AG04449 (cell line): ENCODE measurements at places on chromosomes 12 and 14.
A peak's percentile ranks its signal among the peaks of the same experiment; 100 is the strongest.

DNA sequence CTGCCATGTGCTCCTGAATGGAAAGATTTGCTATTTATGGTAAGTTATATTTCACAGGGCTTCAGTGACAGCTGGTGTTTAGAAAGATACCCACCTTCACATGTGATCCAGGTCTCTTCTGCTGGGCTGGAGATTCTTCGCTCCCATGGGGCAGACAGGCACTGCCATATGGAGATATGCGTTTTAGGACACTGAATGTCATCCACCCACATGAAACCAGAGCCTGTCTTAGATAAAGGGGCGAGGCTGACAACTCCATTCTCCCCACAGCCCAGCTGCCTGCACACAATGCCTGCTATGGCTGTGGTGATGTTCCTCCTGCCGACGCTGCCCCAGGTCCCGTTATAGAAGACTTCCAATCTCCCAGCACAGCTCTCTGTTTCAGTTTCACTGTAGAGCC, 69.4 kb downstream of the ACSM4 start:
- no peak for DNase-seq

- DNase-seq = no peak
Observed at GRCh38 chr12:84077679-84078078, 834.9 kb downstream of the SLC6A15 start.

- DNase-seq = no peak
Observed at GRCh38 chr14:67461996-67462395, 26.5 kb downstream of the TMEM229B start.

- no peak for DNase-seq
Observed at GRCh38 chr14:101248840-101249675, 312.2 kb upstream of the DIO3 start.

GRCh38 chr14:94571950-94572349, 9.3 kb upstream of the SERPINA5 start:
- DNase-seq = peak; percentile 24

DNA sequence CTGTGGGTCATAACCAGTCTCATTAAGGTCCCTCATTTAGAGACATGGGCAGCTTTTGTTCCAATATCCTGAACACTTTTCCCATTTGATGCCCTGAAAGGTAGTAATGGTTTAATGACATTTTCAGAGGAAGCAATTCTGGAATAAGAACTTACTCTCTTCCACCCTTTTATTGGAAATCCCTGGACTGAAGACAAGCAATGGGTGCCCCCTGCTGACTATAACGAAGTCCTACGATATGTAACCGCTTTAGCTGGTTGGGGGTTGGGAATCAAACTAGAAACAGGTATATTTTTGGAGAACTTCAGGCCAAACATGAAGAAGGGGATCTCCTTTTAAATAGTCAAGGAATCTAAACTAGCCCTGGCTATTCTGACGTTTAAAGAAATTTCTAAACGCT, 20.5 kb downstream of the SARNP start:
- DNase-seq = no peak

DNA sequence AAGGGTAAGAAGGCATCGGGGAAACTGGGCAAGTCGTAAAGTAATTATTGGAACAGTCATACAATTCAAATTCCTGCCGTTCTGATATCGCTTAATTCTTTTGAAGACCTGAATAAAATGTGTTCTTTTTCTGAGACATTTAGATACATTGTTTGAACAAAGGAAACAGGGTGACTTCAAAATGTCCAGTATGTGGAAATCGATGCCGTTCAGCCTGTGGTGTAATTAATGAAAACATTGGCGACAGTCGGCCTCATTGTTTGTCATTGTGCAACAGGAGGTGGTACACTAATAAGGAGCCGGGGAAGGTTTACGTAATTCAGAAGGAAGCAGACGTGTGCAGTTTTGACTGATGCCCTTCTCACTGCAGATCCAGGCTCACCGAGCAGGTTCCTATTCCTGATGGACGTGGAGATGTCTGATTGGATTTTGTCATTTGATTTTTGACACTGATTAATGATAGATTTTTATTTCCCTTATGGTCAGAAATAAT, 92.7 kb downstream of the BORCS5 start:
- DNase-seq = no peak

DNA sequence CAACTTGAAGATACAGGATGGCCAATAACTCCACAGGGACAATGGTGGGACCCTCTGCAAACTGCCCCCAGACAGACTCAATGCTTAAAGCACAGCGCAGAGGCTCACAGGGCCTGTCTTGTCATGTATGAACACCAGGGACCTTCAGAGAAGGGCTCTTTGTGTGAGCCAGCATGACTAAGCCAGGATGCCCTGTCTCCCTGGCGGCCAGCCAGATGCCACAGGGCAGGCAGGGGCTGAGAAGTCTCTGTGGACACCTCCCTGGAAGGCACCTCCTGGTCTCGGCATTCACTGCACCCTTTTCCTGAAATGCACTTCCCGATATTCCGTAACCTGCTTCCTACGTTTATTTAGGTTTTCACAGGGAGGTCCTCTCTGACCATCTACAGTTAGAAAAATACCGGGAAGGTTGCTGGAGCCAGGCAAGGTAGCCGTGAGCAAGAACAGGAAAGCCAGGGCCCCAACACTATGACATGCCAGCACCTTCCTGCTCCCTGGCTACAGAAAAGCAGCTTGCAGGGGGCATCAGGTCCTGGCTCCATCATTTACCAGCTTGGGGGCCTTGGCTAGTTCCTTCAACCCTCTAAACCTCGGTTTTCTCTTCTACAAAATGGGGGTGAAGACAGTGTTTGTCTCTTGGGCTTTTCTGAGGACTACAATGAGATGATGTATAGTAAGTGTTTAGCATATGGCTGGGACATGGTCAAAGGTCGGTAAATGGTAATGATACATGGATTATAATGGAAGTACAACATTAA, 65.0 kb downstream of the PITPNM2 start:
- no peak for DNase-seq

GRCh38 chr12:48009471-48009870, 5.2 kb upstream of the COL2A1 start:
- DNase-seq = no peak

DNA sequence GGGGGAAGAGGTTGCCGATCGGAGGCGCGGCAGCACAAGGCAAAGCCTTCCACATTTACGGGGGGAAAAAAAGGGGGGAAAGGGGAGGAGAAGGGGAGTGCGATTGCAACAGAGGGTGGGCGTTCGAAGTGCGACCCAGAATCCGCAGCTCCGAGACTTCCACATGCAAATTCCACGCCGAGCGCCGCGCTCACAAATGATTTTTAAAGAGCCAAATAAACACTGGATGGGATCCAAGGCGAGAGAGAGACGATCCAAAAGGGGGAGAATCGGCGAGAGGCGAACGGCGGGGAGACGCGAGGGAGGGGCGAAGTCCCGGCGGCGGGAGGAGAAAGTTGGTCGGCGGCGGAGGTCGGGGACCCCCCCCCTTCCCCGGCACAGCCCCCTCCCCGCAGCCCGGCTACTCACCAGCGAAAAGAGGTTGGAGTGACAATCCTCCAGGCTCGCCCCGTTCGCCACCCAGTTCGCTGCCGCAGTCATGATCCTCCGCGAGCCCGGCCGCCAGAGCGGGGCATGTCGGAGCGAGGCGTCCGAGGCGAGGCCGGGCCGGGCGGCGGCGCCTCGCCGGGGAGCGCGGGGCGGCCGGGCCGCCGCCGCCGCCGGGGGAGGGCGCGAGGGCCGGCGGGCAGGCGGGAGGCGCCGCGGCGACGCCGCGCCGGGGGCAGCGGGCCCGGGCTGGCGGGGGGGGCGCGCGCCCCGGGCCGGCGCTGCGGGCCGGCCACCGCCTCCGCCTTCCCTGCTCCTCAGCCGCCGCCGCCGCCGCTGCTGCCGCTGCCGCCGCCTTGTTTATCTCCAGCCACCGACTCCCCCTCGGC, 634 bp downstream of the MED13L start:
- no peak for DNase-seq

DNA sequence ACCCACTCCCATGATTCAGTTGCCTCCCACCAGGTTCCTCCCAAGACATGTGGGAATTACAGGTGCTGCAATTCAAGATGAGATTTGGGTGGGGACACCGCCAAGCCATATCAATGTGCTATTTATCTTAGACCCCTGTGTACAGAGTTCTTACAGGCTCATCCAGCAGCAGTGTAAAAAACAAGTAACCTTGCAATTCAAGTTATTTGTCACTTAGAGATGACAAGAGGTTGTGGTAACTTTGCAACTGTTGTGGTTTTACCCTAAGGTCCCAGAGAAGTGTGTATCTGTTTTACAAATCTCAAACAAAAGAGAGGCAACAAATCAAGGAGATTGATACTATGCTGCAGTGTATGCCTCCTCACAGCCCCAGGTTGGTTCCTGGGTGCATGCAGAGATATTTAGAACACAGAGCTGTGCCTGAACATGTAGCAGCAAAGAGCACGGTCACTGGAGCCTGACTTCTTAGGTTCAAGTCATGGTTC, 11.5 kb upstream of the HELB start:
- DNase-seq = no peak

GRCh38 chr14:104323551-104324175, 185.3 kb downstream of the KIF26A start:
- DNase-seq = no peak

DNA sequence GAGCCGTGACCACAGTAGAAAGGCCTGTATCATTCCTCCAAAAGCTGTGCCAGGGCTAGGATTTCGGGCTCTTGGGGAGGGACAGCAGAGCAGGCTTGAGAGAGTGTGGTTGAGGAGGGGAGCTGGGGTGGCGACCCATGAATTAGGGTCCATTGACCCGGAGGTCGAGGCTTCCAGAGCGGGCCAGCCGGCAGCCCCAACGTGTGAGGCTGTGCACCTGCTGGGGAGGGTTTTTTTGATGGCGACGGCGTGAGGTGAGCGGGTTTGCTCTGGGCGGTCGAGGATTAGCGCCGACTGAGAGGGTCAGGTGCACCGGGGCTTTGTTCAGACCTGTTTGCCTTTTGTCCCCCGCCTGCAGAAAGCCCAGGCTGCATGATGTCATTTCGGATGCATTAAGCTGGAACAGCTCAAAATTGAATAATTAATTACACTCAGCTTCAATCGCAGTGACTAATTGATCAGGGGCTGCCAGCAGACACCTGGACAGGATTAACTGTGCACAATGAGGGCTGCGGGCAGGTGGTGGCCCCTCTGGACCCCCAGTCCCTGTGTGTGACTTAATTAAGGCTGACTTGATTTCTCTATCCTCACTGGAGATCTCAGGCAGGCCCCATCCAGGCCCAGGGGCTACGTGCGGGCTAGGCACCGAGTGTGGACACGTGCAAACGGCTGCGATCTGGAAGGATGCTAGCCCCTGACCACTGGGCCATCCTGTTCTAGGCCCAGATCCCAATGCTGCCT, 42.1 kb upstream of the MEG3 start:
- DNase-seq = no peak

- no peak for DNase-seq
Observed at GRCh38 chr12:3542911-3543310, 51.9 kb downstream of the PRMT8 start.

DNA sequence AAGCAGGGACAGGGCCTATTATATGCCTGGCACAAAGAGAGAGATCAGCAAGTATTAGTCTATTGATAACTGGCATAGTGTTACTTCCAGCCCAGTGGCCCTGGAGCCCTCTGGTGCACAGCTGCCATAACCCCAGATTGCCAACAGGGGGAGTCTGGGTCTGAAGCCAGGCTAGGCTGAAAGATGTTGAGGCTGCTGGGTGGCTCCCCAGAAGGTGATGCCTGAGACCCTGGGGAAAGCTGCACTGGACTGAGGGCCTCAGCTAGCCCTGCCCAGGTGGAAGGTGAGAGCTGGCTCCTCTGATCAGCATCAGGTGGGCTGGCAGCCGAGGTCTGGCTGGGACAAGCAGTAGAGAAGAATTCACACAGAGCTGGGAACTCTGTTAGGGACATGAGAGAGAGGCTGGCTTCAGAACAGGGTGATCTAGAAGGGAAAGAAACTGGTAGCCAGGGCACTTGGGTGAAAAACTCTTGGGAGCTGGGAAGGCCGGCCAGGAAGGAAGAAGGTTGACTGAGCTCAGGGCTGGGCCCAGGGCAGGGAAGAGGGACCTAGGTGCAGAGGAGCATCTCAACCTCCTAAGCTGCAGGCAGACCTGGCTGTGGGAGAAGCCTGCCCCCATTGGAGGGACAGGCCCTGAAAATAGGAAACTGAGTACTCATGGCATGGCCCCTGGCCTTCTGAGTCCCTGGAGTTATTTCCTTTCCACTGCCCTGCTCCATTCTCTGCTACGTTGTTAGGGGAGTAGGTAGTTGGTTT, 3.9 kb downstream of the GZMH start:
- DNase-seq = no peak

GRCh38 chr14:95137164-95137803, 20.0 kb downstream of the DICER1 start:
- no peak for DNase-seq

DNA sequence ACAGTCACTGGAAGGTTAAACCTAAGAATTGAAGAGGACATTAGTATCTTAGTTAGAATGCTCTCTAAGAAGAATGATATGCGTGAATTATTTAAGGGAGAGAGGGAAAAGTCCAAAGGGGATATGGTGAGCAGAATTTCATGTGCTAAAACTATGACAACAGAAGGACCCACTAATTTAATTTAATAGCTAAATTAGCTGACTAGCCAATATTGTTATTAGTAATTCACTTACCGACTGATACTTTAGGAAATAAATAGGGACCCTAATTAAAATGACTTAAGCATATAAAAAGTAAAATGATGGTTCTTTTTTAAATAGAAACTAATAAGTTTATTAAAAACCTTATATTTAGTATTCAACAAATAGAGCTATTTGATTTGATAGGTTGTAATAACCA, 179.6 kb downstream of the RASSF9 start:
- no peak for DNase-seq

GRCh38 chr12:129629901-129630300, 273.9 kb downstream of the TMEM132D start:
- DNase-seq = no peak

DNA sequence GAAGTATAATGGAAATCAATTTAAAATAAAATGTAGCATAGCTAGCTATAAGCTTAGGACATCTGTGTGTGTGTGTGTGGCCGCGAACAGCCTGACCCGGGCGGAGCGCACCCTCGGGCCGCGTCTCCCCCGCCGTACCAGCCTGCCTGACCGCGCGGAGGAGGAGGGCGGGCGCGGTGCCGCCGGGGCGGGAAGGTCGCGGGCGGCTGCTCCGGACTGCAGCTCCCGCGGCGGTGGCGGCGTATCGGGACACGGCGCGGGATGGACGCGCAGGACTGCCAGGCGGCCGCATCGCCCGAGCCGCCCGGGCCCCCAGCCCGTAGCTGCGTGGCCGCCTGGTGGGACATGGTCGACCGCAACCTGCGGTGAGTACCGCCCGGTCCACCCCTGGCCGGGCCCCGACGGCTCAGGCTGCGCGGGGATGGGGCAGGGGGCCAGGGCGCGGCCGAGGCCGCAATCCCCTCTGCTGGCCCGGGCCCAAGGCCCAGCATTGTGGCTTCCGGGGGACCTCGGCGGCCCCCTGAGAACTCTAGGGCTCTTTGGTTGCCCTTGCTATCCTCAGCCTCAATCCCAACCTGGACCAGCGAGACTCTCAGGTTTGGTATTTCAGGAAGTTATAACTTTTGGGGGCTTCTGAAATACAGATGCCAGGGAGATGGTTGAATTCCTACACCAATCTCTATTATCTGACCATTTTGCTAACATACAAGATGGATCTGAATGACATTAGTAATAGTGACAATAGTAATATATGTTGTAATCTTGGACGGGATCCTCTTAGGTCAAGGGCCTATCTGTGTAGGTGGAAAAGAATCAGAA, at the start of gene ABHD12B:
TSS of gene ABHD12B (plus strand) at position 140 of the 819 bp plus-strand sequence. CDS start at position 262, 122 bp downstream.
- no peak for DNase-seq

GRCh38 chr14:26200687-26201086, 397.1 kb downstream of the NOVA1 start:
- no peak for DNase-seq
